Fibroblast of lung (primary cell): ENCODE measurements at places on chromosomes 5 and 9. TPM values are rescaled to one million over a fixed set of nuclear protein-coding genes. Genes with fewer than 3 reads are reported as not detected.

DNA sequence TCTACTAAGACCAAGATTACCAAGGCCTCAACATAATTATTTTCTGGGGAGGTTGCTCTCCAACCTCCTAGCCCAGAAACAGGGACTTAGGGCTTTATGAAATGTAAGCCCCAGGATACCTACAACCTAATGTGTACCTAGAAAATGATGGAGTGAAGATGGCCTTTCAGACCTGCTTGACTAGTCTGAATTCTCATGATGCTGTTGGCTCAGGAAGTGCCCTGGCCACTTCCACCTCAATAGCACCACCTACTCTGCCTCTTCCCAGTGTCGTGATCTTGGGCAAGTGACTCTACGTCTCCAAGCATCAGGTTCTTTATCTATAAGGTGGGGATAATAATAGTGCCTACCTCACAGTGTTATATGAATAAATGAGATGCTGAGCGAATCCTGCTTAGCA, 57.9 kb upstream of the GARNL3 start:
- no peak for DNase-seq

DNA sequence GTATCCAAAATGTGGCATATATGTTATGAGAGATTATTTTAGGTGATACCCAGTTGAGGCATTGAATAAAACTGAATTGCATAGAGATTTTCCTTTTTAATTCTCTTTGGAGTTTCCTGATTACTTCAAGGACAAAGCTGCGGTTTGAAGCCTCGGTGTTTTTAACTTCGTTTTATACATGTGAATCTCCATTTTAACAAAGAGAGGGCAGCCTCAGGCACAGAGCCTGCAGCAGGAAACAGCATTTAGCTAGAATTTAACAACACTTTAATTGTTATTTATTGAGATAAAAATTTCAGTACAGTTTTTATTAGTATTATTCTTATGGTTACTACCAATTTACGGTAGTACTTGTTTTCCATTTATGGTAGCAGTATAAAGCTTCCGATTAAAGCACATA, 114.0 kb downstream of the KIF4B start:
- no peak for DNase-seq

The FAM200C gene
- 4.9 and 5.3 TPM in 2 replicates for total RNA-seq

DNA sequence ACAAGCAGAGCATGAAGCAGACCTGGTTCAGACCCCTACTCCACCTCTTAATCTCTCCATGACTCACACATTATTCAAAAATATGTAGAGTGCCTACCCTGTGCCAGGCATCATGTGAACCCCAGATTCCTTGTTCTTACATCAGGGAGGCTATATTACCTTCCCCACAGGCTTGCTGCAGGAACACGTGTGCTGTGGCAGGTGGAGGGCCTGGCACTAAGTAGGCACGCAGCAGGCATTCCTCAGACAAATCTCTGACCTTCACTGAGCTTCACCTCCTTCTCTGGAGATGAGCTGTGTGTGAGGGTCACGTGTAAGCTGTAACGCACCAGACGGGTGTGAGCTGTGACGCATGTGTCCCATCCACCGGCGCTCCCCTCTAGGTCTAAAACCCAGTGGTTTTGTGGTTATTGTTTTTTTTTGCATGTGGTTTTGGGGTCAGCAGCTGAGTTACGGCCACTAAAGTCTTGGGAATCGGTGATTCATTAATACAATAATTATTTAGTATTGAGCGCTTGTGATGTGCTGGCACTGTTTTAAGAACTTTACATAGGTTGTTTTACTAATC, 30.3 kb downstream of the ANGPTL2 start:
- DNase-seq = peak; percentile 36

GRCh38 chr5:54969856-54970828, 15.3 kb downstream of the ESM1 start:
- peak; percentile 35 for DNase-seq

The IL3 gene
- not detected in 2 replicates for total RNA-seq

- DNase-seq = peak; percentile 44
Measured at GRCh38 chr5:55533521-55534435, 986 bp downstream of the PLPP1 start.

The NR4A3 gene
- total RNA-seq = 5.6 and 9.1 TPM in 2 replicates

DNA sequence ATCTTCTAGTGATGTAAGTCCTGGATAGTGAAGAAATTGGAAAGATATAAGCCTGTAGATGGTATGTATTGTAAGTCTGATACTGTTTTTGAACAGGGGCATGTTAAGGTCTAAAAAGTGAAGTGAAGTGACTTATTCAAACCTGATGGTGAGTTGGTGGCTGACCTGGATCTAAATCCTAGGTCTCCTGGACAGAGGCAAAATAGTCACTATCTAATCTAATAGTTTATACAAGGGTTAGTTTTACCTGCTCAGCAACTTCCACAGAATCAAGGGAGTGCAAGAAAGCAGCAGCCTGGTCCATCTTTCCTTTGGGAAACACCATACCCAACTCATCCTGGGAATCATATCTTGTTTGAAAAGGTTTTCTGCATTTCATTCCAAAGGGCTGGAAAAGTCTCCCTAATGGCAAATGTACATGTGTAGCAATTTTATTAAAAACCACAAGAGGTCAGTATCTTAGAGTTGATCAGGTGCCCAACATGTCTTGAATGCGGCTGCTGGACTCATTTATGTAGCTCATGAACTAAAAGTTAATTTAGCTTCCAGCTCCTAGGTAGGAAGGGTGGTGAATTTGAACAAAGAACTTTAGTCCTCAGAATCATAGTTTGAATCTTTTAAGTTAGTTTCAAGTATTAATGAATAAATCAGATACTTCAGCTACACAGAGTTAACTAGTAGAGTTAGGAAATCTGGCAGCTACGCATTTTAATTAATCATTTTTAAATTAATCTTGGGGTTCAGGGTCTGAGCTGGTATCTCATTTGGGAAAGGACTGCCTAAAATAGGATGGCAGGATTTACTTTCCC, 26.0 kb downstream of the SKP2 start:
- DNase-seq = peak; percentile 50

DNA sequence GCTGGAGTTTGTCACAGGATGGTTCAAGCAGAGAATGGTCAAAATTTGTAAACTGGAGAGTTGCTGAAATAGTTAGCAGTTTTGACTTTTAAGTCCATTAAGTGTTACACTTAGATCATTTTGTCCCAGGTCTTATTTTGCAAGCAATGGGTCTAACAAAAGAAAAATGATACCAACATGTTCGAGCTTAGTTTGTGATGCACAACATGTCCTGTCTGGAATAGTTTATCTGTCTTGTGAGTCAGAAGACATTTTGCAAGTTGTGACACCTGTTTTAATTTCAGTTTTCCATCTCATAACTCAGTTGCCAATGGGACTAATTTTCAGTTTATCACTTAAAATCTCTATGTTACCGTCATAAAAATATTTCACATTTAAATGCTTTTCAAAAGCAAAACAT, 929.8 kb downstream of the CDH18 start:
- DNase-seq = no peak

DNA sequence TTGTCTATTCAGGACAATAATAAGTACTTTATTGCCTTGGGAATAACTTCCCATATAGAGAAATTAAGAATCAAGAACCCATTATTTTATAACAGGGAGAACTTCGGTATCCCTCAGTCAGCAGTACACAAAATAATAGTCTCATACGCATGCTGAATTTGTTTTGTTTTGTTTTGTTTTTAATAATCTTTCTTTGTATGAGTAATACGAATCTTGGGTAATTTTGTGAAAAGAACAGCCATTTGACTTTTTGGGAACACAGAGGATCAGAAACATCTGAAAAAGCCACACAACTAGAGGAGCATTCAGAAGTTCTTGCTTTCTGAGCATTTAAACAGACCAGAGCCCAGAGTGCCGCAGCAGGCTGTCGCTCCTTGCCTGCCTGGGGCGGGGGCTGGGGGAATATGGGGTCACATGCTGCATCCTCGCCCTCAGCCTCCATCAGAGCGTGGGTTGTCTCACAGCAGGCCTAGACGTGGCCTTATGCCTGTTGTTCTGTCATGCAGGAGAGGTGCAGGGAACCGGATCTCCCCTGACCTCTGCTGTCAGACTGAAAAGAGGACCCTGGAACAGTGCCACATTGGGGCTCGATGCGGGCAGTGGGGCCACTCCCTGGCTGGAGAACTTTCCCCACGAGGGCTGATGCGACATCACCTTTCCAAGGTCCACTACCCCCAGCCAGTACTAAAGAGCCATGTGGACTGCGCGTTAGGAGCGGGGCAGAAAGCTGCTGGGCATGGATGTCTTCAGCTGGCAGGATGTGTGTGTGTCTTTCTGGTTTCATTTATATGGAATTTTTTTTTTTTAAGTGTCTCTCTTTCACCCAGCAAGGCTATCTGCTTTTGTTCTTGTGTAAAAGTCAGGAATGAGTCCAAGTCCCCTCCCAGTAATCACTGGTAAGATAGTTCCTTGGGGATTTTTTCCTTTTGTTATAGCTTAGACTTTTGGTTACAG, 133.4 kb upstream of the OTULINL start:
- DNase-seq = peak; percentile 62

- no peak for DNase-seq
Measured at GRCh38 chr5:138603249-138603920, 28.2 kb upstream of the HSPA9 start.

DNA sequence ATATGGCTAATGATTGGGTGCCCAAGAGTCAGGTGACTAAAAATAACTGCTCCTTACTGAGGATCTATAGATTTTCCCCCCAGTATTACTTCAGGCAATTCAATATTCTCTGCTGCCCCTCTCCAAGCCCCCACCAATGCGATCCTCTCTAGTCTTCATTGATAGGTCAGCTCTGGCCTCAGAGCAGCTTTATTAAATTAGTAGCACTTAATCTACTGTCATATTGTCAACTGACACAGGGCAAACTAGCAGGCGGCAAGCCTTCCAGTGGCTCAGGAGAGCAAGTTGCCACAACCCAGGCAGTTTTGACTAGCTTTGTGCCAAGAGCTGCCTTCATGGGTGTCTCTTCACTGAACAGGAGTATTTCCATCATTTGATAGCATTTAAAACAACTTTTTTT, 462.9 kb downstream of the BNC2 start:
- DNase-seq = no peak

The SNAPC3 gene
- 33.1 and 43.4 TPM in 2 replicates for total RNA-seq

The TSPAN17 gene
- 29.0 and 35.2 TPM in 2 replicates for total RNA-seq

The TMOD1 gene
- 2.6 and 4.0 TPM in 2 replicates for total RNA-seq

The SLC6A19 gene
- not detected in 2 replicates for total RNA-seq

DNA sequence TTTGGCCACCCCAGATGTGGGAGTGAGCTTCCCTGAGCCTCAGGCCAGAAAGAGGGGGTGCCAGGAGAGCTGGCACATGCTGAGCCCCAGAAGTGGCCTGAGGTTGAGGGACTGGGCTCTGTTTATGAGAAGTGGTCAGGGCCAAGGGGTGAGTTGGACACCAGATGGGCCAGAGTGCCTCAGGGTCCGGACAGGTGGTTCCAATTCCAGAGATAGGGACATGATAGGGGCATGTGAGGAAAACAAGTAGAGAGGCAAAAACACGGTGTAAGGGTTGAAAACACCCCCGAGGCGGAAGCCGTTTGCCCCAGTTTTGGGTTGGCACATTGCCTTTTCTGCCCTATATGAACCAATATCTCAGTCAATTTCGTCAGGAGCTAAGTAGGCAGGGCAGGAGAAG, 125.6 kb upstream of the NFIB start:
- DNase-seq = no peak

DNA sequence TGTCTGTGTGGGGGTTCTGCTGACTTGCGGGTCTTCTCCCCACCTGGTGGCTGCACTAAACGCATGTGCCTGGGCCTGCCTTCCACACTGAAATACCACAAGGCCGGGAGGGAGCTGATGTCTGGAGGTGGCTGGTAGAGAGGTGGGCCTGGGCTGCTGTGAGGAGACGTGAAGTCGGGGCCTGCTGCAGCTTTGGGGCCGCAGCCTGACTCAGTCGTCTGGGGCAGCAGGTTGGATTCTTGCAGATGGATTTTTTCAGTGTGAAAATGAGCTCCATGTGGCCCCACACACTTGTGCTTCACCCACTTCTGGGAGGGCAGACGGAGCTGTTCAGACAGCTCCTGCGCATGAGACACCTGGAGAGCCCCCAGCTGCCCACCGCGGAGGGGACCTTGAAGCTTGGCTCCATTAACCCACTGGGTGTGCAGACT, 29.3 kb downstream of the COL5A1 start:
- peak; percentile 51 for DNase-seq

DNA sequence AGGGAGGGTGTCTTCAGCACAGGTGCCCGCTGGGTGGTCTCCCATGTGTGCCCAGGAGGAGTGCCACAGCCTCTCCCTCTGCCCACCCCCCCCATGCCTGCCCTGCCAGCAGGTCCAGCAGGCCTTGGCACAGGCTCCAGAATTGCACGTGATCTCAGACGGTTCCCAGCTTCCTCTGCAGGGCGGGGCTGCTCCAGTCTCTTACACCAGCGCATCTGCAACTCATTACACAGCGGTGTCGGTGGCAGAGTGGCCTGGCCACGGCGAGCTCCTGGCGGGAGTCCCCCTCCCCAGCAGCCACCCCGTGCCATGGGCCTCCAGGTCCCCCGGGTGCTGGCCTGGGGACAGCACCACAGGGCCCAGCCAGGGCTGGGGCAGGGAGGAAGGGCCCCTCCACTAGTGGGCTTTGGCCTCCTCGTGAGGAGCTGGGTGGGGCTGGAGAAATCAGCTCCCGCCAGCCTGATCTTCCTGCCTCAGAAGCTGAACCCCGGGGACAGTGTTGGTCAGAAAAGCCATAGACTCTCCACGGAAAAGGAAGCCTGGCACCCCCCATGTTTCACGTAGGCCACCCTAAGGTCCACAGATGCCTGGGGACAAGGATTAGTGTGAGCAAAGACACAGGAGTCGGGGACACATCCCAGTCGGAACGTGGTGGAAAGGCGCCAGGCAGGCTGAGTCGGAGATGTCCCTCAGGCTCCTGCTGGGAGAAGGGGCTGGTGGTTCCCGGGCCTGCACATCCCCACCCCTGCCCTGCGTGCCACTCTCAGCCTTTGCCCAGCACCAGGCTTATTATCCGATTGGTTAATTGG, 40.2 kb downstream of the RXRA start:
- DNase-seq = peak; percentile 87

The C5orf63 gene
- total RNA-seq = 3.6 and 4.0 TPM in 2 replicates

The ST6GALNAC4 gene
- total RNA-seq = 28.1 and 32.6 TPM in 2 replicates

DNA sequence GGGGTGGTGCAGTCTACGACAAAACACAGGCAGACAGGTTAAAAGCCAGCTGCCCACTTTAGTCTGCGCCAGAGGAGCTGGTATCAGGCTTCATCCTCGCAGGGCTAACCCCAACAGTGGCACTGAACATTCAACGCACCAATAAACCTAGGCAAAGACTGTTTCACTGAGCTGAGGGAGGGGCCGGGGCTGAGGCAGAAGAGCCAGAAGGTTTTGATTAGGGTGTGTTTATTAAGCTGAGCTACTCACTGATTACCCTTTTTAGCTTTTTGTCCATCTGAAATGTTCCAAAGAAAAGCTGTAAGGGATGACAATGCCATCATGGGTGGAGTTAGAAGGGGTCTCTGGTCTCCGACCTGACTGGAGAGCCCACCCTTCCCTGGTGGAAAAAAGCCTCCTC, 1.4 kb downstream of the ZMYND19 start:
- no peak for DNase-seq

GRCh38 chr5:124948062-124948753, 201.8 kb upstream of the ZNF608 start:
- DNase-seq = no peak

- no peak for DNase-seq
Measured at GRCh38 chr9:131046093-131046380, 37.1 kb downstream of the LAMC3 start.

GRCh38 chr5:136891175-136891972, 526.0 kb upstream of the TRPC7 start:
- DNase-seq = no peak
